Left renal pelvis (tissue), 4 donors: ENCODE measurements at places on chromosomes 16 and 17.

DNA sequence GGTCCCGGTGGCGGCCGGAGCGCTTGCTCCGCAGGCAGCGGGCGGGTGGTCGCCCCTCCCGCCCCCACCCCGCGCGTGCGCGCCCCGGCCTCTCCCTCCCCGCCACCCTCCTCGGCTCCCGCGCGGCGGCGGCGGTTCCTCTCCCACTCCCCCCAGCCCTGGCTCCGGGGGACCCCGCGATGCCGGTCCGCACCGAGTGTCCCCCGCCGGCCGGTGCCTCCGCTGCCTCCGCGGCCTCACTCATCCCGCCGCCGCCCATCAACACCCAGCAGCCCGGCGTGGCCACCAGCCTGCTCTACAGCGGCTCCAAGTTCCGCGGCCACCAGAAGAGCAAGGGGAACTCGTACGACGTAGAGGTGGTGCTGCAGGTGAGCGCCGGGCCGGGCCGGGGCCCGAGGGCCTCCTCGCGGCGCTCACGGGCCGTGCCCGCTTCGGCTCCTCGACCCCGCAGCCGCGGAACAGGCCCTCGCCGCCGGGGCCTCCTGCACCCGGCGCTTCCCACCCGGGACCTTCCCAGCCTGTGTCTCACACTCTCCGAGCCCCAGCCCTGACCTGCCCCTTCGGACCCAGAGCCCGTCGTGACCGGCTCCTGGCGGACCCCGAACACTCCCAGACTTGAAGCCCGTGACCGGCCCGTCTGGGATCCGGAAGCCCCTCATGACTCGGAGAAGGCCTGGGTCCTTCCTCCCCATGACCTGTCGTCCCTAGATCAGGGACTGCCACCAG lies 490 bp downstream of the GID4 start:
- no peak for DNase-seq

DNA sequence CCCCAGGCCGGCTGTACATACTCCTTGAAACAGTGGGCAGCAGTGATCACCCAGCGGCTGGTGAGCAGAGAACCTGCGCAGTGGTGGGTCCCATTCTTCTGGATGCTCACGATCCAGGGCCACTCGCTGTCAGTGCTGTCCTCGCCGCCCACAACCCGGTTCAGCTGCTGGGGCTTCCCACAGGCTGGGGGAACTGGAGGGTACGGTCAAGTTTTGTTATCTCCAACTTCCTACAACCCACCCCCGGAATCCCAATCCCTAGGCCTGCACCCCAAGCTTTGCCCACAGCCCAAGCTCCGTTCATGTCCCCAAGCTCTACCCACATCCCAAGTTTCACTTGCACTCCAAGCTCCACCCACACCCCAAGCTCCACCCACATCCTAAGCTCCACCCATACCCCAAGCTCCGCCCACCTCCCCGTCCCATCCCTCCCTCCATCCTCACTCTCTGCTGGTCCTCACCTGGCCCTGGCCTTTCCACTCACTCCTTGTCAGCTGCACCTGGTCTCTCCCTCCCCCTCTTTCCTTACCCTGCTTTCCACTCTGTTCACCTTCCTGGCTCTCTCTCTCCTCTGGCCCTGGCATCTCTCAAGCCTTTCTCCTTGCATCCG lies 1.8 kb downstream of the PRSS22 start:
- no peak for DNase-seq

DNA sequence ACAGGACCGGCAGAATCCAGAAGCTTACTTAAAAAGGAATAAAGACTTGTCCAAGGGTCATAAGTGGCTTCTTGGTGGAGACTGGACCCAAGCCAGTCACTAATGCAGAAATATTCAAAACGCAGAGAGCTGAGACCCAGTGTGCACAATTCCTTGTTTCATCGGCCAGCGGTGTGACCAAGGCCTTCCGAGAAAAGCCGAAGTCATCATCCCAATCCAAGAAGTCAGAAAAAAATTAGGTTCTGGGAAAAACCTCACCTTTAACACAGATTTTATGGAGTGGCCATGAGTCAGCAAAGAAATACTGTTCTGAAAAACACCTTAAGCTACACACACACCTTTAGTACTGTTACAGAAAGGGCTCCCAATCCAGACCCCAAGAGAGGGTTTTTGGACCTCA lies 1.0 kb upstream of the GCSH start:
- no peak for DNase-seq

DNA sequence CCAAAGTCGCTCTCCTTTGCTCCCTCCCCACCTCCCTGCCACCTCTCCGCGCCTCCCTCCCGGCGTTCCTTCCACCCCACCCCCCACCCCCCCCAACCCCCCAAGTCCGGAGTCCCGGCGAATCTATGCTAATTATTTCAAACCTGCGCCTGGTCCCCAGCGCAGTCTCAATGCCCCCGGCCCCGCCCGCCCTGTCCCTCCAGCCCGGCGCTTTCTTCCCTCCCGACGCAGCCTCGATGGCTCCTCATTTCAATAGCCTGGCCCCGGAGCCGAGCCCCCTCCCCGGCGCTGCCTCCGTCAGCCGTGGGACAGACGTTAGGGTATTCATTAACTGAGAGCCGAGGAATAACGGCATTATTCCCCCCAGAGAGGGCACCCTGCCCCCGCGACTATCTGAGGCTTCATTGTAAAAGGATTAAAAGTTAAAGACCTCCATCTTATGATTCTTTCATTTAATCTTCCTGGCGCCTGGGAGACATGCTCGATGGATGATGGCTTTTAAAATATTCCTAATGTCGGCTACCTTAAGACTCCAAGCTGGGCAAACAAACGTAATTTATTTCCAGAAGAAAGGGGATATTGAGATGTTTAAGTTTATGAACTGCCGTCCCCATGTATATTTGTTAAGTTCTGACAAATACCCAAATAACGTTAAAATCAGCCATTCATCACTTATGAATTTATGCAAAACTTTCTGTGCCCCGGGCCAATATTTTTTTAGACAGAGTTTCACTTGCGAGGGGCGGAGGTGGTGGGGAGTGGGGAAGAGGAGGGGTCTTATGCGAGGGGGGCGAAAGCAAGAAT lies 3.4 kb downstream of the NOG start:
- DNase-seq = no peak

- no peak for DNase-seq
These were observed 109.0 kb downstream of the SYCE1L start for GRCh38 chr16:77308163-77308561.

GRCh38 chr17:9021992-9022572 lies 772 bp downstream of the NTN1 start:
- DNase-seq = no peak
